ENCODE measurements at places on chromosomes 12 and 14.

- no peak for DNase-seq
These were observed 40.3 kb downstream of the TMTC3 start for GRCh38 chr12:88182416-88182815.

DNA sequence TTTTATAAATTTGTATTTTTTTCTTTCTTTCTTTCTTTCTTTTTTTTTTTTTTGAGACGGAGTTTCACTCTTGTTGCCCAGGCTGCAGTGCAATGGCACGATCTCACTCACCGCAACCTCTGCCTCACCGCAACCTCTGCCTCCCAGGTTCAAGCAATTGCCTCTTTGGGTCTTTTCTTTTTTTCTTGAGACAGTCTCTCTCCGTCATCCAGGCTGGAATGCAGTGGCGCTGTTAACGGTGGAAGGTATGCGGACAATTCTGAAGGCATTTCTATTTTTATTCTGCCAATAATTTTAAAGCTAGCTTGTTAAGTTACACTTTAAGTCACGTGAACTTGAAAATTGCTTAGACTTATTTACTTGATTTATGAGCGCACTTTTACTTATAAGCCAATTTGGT is 8.8 kb upstream of the PHC1 start:
- DNase-seq: no peak

GRCh38 chr14:77554207-77554606 is 55.6 kb upstream of the ISM2 start:
- DNase-seq: no peak

DNA sequence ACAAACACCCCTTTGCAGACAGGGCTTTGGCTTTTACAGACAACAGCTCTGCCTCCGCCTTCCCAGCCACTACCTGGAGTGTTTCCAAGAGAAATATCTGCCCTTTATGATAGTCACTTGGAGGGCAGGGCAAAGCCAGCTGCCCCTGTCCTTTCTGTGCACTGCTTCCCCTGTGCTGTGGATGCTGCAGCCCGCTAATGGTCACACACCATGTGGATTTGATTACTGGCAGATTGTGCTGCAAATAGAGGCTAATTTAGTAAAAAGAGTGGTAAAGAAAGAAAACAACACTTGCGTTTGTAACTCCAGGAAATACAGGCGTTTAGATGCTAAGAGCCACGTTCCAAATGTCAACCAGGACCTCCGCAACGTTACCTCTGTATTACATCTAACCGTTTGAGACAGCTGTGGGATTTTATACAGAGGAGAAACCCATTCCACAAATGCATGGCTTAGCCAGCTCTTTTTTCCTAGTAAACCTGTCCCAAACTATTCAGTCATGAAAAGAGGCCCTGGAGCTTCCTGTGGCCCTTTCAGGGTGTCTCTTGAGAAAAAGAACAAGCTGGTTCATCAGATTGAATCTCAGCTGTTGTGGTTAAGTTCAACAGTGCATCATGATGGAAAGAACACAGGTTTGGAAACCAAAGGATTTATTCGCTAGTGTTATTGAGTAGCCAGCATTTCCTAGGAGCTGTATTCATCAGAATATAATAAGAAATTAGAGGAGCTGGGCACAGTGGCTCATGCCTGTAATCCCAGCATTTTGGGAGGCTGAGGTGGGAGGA is 30.1 kb upstream of the PWP1 start:
- no peak for DNase-seq

DNA sequence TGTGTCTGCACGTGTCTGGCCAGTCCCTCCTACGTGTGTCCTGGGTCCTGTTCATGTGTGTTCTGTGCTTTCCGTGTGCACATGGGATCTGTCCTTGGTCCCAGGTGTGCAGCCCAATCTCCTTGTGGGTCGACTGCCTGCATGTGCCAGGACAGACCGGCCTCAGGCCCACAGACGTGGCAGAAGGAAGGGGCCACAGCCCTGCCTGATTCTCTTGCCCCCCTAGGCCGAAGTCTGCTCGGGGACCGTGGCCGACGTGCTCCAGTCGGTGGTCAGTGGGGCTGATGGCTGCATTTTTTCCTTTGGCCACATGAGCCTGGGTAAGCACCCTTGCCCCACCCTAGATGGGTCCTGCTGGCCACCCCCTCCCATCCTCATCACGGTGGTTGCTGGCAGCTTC is 34.0 kb downstream of the KIF26A start:
- no peak for DNase-seq

GRCh38 chr14:104299993-104300761 is 161.8 kb downstream of the KIF26A start:
- DNase-seq: no peak

GRCh38 chr14:51724650-51725049 is 72.9 kb downstream of the FRMD6 start:
- no peak for DNase-seq

GRCh38 chr14:100285021-100285912 is 21.0 kb downstream of the SLC25A29 start:
- DNase-seq: peak; percentile 86

- DNase-seq: no peak
These were observed 364.1 kb upstream of the E2F7 start for GRCh38 chr12:77429426-77429825.

DNA sequence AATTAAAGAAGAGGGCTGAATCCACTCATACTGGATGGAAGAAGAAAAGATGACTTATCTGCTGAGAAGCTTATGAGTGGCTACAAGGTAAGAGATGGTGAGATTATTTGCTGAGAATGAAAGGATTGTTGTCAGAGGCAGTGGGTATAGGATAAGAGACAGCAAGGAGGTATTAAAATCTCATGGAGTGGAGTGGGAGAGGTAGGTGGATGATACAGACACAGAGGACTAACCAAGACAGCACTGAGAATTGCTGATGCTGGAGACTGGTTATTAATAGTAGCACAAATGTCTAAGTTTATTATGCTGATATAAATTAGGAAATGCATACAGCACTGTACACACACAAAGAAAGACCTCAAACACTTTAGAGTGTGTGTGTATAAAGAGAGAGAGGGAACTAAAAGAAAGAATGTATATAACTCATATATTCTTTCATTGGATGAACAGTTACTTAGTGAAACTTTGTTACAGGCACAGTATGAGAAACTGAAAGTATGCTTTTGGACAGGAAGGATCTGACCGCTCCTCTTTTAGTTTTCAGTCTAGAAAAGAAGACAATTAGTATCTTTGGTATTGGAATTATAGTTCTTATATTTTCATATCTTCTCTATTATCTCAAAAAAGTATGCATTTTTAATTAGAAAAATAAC is 543.1 kb downstream of the LRFN5 start:
- no peak for DNase-seq

- no peak for DNase-seq
These were observed 84.3 kb downstream of the PLCZ1 start for GRCh38 chr12:18653465-18653864.

DNA sequence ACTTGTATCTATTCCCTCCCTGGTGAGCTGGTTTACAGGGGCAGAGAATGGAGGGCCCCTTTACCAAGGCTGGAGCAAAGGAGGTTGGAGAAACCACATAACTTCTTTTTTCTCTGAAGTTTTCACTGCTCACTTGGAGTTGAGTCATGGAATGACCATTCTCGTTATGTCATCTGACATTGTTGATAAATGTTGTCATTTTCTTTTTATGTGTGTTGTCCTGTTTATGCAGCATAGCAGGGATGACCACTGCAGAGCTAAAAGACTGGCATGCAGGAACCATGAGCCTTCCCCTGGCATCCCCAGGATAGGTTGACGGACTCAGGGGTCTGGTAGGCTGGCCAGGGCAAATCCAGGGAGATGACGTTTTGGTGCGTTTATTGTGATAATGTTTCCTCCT is 256.8 kb upstream of the DDHD1 start:
- no peak for DNase-seq

GRCh38 chr12:106181401-106182114 is 42.8 kb upstream of the NUAK1 start:
- DNase-seq: no peak

GRCh38 chr12:43805149-43805859 is 813 bp downstream of the TWF1 start:
- no peak for DNase-seq

DNA sequence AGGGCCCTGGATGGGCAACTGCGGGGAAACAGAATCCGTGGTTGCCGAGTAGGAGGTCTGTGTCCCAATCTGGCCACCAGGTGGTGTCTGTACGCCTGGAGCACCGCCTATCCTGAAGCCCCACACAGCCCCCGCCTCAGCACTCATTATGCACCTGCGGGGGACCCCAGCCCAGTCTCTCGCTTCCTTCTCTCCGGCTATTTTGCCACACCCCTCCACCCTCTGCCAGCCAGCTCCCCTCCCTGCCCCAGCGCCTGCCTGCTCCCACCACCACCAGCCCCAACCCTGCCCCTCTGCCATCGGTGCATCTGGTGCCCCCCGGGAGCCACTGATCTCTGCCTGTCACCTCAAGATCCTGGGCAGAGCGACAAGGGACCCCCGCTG is 2.2 kb upstream of the NXPH4 start:
- peak; percentile 77 for DNase-seq

GRCh38 chr12:105935106-105935505 is 203.6 kb downstream of the NUAK1 start:
- no peak for DNase-seq

GRCh38 chr14:88554457-88555286 is at the start of gene PTPN21:
Gene PTPN21, minus strand, starts transcription at chr14:88555007. Its CDS starts 4,590 bp downstream, at chr14:88550417.
- DNase-seq: peak; percentile 40

DNA sequence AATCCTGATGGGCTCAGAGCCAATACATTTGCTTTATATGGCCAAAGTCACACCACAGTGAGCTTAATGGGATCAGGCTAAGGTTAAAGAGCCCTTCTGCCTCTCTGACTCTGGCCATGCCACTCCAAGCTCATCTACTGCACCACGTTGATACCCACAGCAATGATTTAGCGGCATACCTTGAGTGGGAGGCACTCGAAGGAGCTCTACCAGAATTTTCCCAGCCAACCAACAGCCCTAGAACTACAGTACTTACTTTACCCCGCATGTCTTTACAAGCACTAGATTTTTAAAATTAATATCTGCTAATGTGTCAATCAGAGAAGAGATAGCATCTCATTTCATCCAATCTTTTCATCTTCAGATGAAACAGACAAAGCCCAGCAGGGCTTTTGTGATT is 300.5 kb downstream of the GRIN2B start:
- DNase-seq: no peak

- no peak for DNase-seq
These were observed 3.2 kb downstream of the PLXNC1 start for GRCh38 chr12:94151582-94151981.

GRCh38 chr12:126248871-126249403 is 1183.7 kb downstream of the AACS start:
- no peak for DNase-seq

DNA sequence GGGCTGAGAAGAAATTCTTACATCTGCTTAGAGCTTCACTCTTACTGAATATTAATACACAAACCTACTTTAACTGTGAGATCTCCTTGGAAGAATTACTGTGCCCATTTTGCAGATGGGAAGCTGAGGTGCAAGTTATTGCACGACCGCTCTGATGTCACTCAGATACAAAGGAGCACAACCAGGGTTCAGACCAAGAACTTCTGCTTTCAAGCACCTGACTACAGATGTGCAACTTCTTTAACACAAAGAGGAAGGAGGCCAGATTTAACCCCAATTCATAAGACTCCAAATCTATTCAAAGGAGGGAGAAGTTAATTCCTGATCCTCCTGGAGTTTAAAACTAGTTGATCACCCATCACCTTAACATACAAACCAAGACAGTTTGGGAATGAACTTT is 232.6 kb downstream of the VRK1 start:
- no peak for DNase-seq

- DNase-seq: no peak
These were observed 30.1 kb upstream of the MAP1LC3B2 start for GRCh38 chr12:116529048-116529447.

DNA sequence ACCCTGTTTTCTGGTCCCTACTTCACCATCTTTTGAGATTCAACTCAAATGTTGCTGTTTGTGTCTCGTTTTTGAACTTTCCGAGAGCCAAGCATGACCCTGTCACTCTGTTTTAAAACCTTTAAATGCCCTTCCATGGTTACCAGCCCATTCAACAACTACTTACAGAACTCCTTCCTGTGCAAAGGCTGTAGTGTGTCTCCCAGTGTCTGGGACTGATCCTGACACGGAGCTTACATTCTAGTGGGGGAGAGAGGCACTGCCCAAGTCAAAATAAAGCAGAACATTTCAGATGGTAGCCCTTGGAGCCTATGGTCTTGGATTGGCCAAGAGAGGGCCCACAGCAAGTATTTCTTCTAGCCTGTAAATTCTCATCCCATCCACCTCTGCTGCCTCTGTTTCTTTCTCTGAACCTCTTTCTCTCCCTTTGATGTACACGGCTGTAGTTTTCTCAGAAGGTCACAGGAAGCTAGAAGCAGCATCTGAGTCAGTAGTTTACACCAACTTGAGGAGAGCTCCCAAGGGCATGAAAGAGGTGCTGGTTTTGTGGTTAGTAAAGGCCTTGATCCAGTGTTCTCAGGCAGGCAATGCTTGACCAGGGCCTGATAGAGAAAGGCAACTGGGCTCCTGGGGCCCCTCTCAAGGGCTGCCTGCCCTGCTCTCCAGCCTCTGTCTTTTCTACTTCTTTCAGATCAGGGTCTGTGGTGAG is 42.3 kb upstream of the SLC24A4 start:
- no peak for DNase-seq

DNA sequence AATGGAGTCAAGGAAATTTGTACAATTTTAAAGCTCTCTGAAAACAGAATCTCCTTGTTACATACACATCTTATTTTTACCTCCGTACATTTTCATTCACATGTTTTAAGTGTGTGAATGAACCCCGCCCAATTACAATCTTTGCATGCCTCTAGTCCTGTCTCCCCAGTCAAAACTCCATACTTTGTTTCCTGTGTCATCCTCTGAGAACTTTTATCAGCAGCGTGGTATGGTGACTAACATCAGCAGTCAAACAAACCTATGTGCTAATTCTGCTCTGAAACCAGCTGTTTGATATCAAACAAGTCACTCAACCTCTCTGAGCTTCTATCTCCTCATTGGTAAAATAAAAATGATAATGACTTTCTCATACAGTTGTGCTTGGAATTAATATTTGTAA is 15.8 kb upstream of the ERGIC2 start:
- no peak for DNase-seq

GRCh38 chr14:37579274-37579673 is 15.8 kb downstream of the FOXA1 start:
- DNase-seq: no peak

DNA sequence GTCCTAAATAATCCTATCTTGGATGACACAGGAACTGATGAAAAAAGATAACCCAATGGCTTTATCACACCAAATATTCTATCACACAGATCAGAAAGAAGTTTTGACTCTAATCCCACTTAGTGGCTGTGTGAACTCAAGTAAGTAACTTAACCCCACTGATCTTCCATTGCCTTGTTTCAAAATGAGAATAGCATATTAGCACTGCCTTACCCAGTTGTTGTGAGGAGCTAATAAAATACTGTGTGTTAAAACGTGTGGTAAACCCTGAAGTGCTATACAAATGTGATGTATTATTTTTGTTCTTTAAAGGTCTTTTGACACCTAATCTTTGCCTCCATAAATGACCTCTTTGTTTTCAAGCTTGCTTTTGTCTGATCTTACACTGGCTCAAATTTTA is 60.9 kb upstream of the ARID2 start:
- no peak for DNase-seq

- no peak for DNase-seq
These were observed 12.6 kb downstream of the NOPCHAP1 start for GRCh38 chr12:104998423-104999346.
